Peyer's patch (tissue), 4 donors: ENCODE measurements at places on chromosomes 2 and 18.
A peak's percentile ranks its signal among the peaks of the same experiment; 100 is the strongest.

- no peak for DNase-seq
- H3K27me3 ChIP-seq = no peaks in the 10 kb centered on the region
- H3K4me3 ChIP-seq = no peak overlapping the region
- H3K36me3 ChIP-seq = no peaks in the 10 kb centered on the region
- H3K4me1 ChIP-seq = no peaks in the 10 kb centered on the region
These were observed 130.4 kb upstream of the NDUFV2 start for GRCh38 chr18:8972116-8972515.

GRCh38 chr2:225042800-225043167, 516 bp upstream of the DOCK10 start:
- peak overlapping the region; percentile 90 for H3K4me3 ChIP-seq
- no peak overlapping the region for H3K27ac ChIP-seq
- no peaks in the 10 kb centered on the region for H3K27me3 ChIP-seq

DNA sequence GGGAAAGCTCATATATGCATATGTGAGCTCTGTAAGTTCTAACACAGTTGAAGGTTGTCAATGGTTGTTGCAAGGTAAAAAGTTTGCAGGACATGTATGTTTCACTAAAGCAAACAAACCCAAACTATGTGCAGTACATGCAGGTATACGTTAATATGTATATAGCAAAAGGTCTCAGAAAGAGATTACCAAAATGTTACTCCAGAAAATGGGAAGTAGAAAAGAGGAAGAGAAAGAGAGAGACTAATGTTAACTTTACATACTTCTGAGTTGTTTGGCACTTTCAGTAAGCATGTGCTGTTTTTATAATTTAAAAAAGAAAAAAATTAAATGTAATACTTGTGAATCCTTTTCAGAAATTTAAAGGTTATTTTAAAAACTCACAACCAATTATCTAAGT, 32.8 kb upstream of the PEX13 start:
- no peaks in the 10 kb centered on the region for H3K4me1 ChIP-seq
- no peaks in the 10 kb centered on the region for H3K27me3 ChIP-seq
- H3K36me3 ChIP-seq = no peaks in the 10 kb centered on the region
- DNase-seq = no peak
- H3K4me3 ChIP-seq = no peak overlapping the region
- no peak overlapping the region for H3K27ac ChIP-seq

DNA sequence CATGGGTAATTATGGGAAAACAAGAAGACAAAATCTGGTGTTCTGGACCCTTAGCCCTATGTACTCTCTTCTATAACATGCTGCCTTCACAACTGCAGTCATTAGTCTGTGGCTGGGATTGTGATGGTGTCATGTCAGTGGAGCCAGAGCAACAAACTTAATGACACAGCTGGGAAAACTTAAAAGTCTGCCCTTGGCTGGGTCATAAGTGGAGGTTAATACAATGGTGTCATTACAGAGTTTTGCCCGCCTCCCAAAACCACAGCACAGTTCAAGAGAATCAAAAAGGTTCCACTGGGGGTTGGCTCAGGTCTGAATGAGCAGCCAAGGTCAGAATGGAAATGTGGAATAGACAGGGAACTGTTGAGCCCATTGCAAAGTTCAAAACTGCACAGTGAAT, 455.7 kb upstream of the PIK3C3 start:
- no peak overlapping the region for H3K27ac ChIP-seq
- H3K4me1 ChIP-seq = no peaks in the 10 kb centered on the region
- no peak overlapping the region for H3K4me3 ChIP-seq
- H3K36me3 ChIP-seq = no peaks in the 10 kb centered on the region

GRCh38 chr18:22282311-22283115, 113.1 kb downstream of the GATA6 start:
- H3K4me1 ChIP-seq = no peaks in the 10 kb centered on the region
- H3K4me3 ChIP-seq = no peak overlapping the region
- no peak for DNase-seq
- H3K36me3 ChIP-seq = no peaks in the 10 kb centered on the region
- no peak overlapping the region for H3K27ac ChIP-seq

GRCh38 chr2:67895227-67895941, 167.4 kb downstream of the C1D start:
- H3K27me3 ChIP-seq = no peaks in the 10 kb centered on the region
- H3K4me1 ChIP-seq = no peaks in the 10 kb centered on the region
- no peak overlapping the region for H3K4me3 ChIP-seq

DNA sequence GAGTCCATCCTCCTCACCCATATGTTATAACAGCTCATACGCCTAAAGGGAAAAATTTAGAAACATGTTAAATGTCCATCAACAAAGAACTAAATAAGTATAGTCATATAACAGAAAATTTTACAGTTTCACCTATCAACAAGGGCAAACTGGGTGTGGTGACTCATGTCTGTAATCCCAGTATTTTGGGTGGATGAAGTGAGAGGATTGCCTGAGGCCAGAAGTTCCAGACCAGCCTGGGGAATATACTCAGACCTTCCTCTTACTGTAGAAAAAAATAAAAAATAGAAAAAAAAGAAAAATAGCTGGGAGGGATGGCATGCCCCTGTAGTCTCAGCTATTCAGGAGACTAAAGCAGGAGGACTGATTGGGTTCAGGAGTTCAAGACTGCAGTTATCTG, 48.3 kb upstream of the GULP1 start:
- no peak overlapping the region for H3K27ac ChIP-seq
- no peaks in the 10 kb centered on the region for H3K36me3 ChIP-seq
- H3K27me3 ChIP-seq = no peaks in the 10 kb centered on the region
- no peak for DNase-seq
- H3K4me1 ChIP-seq = no peaks in the 10 kb centered on the region
- no peak overlapping the region for H3K4me3 ChIP-seq

- no peaks in the 10 kb centered on the region for H3K4me1 ChIP-seq
- peak; percentile 46 for DNase-seq
- no peak overlapping the region for H3K4me3 ChIP-seq
- H3K36me3 ChIP-seq = no peaks in the 10 kb centered on the region
- no peaks in the 10 kb centered on the region for H3K27me3 ChIP-seq
- H3K27ac ChIP-seq = no peak overlapping the region
These were observed 29.2 kb upstream of the ALLC start for GRCh38 chr2:3628800-3629199.
